Suprapubic skin (tissue), 4 donors: ENCODE measurements at places on chromosomes 2 and 18. TPM values are rescaled to one million over a fixed set of nuclear protein-coding genes. Genes with fewer than 3 reads are reported as not detected.

The FOXI3 gene
- not detected for total RNA-seq

The HOXD12 gene
- total RNA-seq: not detected

The CLK1 gene
- 394 TPM for total RNA-seq

The TMEM200C gene
- 1.4 TPM for total RNA-seq

The RAPGEF4 gene
- 25.3 TPM for total RNA-seq

The FAP gene
- total RNA-seq: 4.5 TPM

The CDH20 gene
- 1.9 TPM for total RNA-seq

The SERPINB12 gene
- total RNA-seq: 80.1 TPM

The GAREM2 gene
- total RNA-seq: 0.64 TPM

The SCN7A gene
- total RNA-seq: 4.6 TPM

The ARHGAP25 gene
- total RNA-seq: 10.9 TPM

The HOXD11 gene
- total RNA-seq: not detected

The GALM gene
- 7.3 TPM for total RNA-seq

The HOXD13 gene
- not detected for total RNA-seq

The DQX1 gene
- total RNA-seq: 6.5 TPM

The SPATA3 gene
- not detected for total RNA-seq

The FAM237A gene
- not detected for total RNA-seq

The OBSL1 gene
- 75.7 TPM for total RNA-seq

The GREB1 gene
- total RNA-seq: 5.2 TPM

The SOWAHC gene
- 57.8 TPM for total RNA-seq

The EVA1A gene
- 6.3 TPM for total RNA-seq

The GPR45 gene
- not detected for total RNA-seq

The RAB31 gene
- 12.0 TPM for total RNA-seq

The COL3A1 gene
- total RNA-seq: 72.2 TPM

The SERPINB8 gene
- total RNA-seq: 59.4 TPM

The HAUS1 gene
- total RNA-seq: 34.7 TPM

The SP140 gene
- 2.5 TPM for total RNA-seq

The ZC3H6 gene
- total RNA-seq: 14.2 TPM

The LRRFIP1 gene
- 106 TPM for total RNA-seq

The AQP12A gene
- total RNA-seq: not detected

The PLEKHA3 gene
- 6.4 TPM for total RNA-seq

The DAW1 gene
- not detected for total RNA-seq

The HRH4 gene
- not detected for total RNA-seq

The MEP1B gene
- not detected for total RNA-seq

The TRMT61B gene
- total RNA-seq: 9.4 TPM

The PROKR1 gene
- 0.24 TPM for total RNA-seq

The KLHL41 gene
- total RNA-seq: 1.2 TPM
